ENCODE measurements at places on chromosomes 3 and 15.

DNA sequence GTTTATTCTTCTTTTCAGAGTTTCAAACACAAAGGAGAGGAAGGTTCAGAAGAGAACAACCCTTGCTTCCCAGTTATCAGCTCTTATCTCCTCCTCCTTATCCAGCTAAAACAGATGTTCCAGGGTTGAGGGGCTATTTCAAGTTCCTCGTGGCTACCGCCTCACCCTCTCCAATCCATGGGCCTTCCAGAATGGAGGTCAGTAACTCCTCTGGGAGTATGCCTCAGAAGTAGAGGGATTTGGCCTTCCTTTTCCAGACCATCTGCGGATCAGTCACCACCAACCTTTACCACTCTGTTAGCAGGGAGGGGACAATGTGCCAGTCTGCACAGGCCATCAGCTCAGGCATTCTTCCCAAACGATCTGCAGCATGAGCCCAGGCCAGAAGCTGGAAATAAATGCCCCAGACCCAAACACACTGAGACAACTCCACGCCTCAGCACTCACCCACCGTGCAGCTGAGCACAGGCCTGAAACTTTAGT, 14.8 kb downstream of the HTR3C start:
- no peak for DNase-seq

DNA sequence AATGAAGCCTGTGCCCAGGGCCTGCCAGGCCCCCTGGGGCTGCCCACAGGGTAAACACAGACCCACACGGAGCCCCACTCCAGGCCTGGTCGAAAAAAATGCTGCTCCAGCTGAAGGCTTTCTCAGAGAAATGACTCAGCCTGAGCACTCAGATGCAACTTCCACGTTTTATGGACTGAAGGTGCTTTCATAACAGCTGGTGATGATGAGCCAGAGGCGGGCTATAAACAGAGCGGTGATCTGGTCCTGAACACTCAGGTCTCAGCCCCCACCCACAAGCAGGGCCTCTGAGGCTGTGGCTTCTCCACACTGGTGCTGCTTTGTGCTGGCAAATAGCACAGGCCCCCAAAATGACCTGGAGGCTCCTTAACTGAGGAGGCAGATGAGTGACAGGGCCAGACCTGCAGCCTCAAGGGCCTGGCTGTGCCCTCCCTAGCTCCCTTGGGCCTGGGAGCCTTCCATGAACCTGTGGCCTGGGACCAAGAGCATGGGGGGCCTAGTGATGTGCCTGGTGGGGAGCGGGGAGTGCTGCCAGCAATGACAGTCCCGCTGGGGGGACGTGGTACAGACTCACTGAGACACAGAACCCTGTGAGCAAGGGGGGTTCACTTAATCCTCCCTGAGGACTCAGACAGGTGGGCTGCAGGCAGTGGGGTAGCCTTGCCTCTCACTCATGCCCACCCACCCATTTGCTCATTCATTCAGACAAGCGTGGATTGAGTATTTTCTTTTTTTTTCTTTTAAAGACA, 23.0 kb upstream of the FURIN start:
- peak; percentile 80 for DNase-seq

DNA sequence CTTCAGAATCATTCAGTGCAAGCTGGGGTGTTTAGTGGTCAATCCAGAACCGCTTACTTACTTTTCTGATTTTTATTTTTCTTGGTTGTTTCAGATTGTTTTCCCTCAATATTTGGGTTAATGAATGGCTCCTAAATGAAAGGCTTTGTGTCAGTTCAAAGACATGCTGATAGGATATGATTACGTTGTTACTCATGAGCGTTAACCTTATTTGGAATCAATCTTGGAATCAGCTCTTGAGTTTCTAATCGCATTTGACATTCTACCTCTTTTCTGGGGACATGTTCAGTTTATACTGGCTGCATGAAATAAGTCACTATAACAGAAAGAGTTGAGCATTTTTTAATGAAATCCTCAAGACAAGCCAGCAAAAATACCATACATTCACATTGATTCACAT, 50.2 kb downstream of the ATP11B start:
- DNase-seq: no peak

DNA sequence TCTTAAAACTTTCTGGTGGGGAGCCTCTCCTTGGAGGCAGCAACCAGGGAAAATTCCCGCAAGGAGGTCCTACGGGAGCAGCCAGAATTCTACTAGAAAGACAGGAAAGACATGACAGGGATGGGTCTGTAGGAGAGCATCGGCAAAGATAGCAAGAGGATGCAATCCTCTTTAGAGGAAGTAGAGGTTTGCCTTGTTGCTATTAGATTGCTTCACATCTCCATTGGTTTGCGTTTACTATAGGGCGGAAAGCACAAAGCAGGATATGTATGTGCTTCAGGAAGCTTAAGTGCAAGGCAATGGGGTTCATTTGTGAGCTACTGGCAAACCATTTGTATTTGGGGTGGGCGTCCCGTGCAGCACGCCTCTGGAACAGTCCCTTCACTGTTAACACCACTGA, 193.0 kb downstream of the RORA start:
- no peak for DNase-seq

DNA sequence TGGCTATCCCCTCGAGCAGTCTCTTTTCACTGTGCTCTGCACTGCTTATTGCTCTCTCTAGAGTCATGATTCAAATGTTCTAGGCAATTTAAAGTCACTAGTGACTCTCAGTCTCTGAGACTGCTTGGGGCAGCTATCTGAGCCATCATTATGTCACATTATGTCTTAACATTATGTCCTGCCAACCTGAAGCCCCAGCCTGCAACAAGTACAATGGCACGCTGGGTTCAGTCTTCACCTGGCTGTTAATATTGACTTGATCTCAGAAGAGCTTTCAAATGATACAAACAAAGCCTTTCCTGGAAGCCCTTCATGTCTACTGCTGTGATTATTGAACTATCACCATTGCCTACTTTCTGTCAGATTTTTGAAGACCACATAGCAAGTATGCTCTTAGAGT, 128.1 kb upstream of the GRM7 start:
- no peak for DNase-seq

DNA sequence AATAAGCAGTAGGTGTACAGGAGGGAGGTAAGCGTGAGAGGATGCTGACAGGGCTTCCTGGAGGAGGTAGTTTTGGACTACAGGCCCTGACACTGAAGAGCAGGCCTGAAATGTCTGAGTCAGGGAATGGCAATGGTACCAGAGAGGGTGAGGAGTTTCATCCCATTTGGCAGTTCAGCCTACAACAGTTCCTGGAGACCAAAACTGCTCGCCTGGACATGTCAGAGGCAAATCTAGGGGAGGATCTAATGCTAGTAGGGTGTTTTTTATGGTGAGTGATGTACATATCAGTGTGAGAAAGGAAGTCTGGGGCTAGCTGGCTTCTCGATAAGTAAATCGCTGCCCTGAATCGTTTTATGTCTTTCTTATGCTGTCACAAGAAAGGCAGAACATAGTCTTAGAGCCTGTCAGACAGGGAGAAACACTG, 13.8 kb upstream of the TNFSF10 start:
- DNase-seq: no peak

DNA sequence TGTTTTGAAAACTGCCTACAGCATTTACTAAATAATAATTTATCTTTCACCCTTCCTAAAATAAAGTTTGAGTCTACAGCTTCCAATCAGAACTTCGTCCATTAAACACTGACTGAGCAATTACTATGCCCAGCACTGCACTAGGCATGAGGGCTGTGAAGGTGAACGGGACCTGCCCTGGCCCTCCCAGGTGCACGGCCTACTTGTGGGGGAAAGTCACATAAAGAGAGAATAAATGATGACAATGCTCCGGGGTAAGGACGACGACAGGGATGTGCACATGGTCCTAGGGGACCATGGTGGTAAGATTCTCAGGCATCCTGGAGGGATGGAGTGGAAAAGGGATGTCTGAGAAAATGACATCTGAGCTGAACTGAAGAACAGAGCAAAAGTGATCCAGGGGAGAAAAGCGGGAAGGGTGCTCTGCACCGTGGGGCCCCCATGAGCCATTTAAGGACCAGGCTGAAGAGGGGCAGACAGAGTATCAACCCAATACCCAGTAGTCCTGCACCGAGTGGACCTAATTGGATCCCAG, 11.5 kb downstream of the PLA2G4F start:
- no peak for DNase-seq

DNA sequence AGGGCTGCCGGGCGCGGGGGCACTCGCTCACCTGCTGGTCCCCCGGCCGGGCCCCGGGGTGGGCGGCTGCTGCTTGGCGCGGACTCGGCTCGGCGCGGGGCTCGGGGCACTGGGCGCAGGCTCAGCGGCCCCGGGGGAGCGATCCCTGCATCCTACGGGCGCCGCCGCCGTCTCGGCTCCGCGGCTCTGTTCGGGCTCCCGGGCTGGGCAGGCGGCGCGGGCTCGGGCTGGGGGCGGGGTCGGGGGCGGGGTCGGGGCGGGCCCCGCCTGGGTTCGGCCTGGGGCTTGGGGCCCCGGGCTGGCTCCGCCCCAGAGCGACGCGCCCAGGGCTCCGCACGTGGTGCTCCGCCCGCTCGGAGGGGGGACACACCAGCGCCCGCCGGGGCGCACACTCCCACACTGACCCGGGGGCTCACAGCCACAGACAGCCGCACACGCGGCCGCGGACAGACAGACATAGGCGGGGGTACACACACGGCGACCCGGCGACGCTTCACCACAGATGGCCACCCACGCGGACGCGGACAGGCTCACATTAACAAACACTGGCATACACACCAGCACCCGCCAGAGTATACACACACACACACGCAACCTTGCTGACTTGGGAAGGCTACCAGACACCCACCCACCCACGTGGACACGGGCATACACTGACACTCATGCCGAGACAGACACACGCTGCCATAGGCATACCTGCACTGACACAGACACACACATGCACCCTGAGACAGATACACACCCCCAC, at the start of gene SCN5A:
Gene SCN5A (minus strand): TSS at position 188 of the 748 bp plus-strand sequence. CDS start 16,380 bp downstream, outside the sequence.
- DNase-seq: peak; percentile 67

GRCh38 chr15:101184830-101185229, 67.0 kb downstream of the CHSY1 start:
- DNase-seq: no peak
